ENCODE measurements at places on chromosomes 12 and 14.

- peak; percentile 88 for DNase-seq
These were observed 5.5 kb downstream of the ASIC1 start for GRCh38 chr12:50062728-50063460.

- no peak for DNase-seq
These were observed 55.9 kb downstream of the AACS start for GRCh38 chr12:125121106-125121505.

DNA sequence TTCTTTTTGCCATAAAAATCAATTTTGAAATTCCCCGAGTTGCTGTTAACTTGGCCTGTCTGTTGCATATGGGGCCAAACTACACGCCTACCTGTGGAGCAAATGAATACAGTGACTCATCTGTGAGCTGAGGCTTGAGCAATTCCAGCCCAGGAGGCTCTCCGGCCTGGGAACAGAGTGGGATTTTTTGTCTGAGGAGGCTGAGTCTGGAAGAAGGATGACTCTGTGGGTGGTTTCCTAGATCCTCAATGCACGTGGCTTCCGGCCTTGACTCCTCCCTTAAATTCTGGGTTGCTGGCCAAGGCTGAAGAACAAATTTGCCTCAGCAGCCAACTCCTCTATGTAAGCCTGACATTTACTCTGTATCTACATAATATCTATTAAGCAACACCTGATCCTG lies 124.1 kb downstream of the SSPN start:
- DNase-seq, result no peak

GRCh38 chr12:71599210-71599609 lies 64.4 kb downstream of the ZFC3H1 start:
- DNase-seq, result no peak

DNA sequence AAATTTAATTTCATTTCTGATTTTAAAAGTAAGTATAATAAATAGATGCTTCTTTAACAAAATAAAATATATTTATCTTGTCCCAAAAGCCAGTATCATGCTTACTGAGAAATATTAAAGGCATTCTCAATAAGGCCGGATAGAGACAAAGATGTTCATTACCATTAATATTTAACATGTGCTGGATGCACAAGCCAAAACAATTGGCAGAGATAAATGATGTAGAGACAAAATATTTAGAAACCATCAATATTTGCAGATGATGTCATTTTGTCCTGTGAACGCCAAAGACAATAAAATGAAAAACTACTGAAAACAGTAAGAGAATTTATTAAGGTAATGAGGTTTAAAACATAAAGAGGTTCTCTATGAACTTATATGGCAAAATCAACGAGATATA lies 313.5 kb downstream of the ITPR2 start:
- no peak for DNase-seq

GRCh38 chr12:75666939-75667334 lies 155.5 kb upstream of the KRR1 start:
- DNase-seq, result no peak

- no peak for DNase-seq
These were observed 303.3 kb downstream of the DPF3 start for GRCh38 chr14:72590577-72590976.

GRCh38 chr12:26826437-26826836 lies 6.6 kb downstream of the ITPR2 start:
- DNase-seq, result no peak

Measured in NCI-H524 (cell line).